ENCODE measurements at places on chromosomes 2 and 18.
A peak's percentile ranks its signal among the peaks of the same experiment; 100 is the strongest.

DNA sequence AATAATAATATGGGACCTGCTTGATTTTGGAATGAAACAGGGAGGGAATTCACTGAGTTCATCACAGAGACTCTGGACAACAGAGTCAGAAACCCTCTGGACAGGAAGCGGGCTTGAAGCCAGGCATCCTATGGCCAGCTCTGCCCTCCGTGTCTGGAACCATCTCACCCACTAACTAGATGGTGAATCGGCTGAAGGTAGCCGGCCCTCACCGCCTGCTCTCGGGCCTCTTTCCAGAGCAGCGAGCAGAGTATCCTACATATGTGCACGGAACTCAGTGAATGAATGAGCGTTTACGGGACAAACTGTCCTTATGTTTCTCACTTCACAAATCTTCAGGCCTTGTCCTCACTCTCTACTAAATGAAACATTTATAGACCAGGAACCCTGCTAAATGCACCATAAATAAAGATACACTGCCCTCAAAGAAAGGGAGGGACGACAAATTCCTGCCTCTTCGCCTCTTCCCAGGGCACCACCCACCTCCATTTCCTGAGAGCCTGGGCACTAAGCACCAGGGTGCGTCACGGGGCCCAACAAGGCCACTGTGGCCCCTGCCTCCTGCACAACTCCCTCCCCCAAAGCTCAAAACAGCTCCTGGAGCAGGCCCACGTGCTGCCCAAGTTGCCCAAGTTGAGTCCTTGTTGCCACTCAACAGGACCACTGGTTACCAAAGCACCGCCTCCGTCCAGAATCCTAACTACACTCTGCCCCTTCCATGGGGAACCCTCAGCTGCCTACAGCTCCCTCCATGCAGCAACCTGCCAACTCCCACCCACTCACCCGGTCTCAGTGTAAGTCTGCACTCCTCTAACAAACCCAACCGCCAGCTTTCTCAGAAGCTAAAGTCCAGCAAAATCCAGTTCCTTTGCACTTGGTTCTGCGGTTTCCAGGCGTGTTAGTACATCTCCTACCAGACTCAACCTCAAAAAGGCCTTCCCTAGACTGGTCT lies 1.7 kb downstream of the TBC1D8 start:
- no peak for DNase-seq

- DNase-seq: no peak
Observed at GRCh38 chr2:75153221-75153620, 46.1 kb downstream of the TACR1 start.

GRCh38 chr2:37635504-37636380 lies 35.7 kb downstream of the CDC42EP3 start:
- DNase-seq: peak; percentile 48

DNA sequence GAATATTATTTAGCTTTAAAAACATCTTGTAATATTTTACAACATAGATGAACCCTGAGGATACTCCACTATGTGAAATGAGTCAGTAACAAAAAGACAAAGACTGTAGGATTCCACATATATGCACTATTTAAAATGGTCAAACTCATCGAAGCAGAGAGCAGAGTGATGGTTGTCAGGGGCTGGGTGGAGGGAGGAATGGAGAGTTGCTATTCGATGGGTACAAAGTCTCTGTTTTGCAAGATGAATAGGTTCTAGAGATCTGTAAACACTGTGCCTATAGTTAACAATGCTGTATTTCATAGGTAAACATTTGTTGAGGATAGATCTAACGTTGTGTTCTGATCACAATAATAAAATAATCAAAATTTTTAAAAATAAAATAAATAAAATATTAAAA lies 1675.9 kb upstream of the CELF4 start:
- no peak for DNase-seq

GRCh38 chr18:73880387-73880786 lies 267.2 kb downstream of the FBXO15 start:
- no peak for DNase-seq

DNA sequence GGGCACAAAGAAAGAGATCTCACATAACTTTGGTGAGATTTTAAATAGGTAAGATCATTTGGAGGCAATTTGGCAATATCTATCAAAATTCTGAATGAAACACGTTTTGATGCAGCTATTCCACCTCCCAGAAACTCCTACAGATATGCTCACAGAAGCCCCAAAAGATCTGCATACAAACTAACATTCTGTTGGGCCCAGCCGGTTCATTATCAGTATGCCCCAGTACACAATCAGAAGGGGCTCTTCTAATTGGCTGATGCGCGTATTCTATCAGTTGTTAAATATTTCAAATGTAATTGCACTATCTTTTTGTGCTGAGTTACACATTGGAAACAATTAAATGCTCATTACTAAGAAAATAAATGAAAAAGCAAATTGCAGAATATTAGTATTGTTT lies 7.1 kb upstream of the TGIF1 start:
- no peak for DNase-seq

DNA sequence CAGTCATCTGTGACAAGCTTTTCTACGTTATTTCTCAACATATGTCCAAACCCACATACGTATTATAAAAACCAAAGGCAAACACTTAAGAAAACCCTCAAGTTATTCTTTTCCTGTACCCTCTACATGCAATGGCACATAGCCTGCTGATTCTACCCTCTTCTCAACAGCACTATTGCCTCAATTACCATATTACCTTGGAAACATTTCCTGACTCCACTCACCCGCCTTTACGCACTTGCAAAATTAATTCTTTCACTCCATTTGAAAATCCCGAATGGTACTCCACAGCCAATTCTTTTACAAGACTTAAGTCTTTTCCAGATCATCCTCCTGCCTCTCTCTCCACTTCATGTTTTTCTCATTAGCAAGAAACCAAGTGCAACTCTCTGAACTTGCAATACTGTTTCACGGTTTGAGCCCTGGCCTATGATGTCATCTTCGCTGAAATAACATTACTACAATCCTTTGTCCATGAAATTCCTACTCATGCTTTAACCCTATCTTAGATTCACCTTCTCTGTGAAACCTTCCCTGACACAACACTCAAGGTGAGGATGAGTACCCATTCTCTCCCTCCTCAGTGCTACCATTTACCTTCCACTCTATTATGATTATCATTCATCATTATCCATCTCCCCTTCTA lies 29.0 kb downstream of the SESTD1 start:
- DNase-seq: no peak

GRCh38 chr2:220053919-220054318 lies 426.5 kb downstream of the SLC4A3 start:
- DNase-seq: no peak

- no peak for DNase-seq
Observed at GRCh38 chr18:48939205-48940097, 11.3 kb downstream of the SMAD7 start.

- no peak for DNase-seq
Observed at GRCh38 chr2:102795641-102796040, 33.8 kb downstream of the TMEM182 start.

- no peak for DNase-seq
Observed at GRCh38 chr2:235146206-235146605, 194.4 kb downstream of the SH3BP4 start.

DNA sequence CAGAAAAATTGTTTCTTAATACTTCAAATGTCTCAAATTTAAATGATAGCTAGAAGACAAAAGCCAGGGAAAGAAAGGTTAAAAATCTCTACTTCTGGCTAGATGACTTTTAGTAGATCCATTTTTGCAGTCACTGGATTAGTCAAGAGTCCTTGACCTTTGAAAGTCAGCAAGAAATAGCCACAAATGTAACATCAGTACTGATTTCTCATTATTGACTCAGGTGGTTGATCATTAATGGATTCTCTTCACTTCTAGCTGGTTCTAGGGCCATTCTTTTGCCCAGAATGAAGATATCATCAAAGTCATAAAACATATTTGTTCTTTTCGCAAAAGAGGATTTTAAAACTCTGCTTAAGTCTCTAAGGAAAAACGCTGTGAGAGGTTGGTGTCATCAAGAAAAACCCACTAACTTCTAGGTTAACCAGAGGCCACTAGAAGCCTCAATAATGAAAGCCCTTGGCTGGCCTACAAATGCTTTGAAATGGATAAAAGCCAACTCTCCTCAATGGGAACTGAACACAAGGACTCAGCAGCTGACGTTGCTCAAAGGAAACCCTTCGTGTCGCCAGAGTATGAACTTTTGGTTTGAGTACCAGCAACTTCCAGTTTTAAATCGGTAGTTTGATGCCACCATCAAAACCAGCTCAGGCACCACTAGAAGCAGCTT lies 66.3 kb downstream of the IRS1 start:
- DNase-seq: no peak
